Body of pancreas (tissue), 4 donors: ENCODE measurements at places on chromosomes 7 and 10. TPM values are rescaled to one million over a fixed set of nuclear protein-coding genes. Genes with fewer than 3 reads are reported as not detected.

The FKBP6 gene
- total RNA-seq, result not detected

The LRRC27 gene
- 24.7 TPM for total RNA-seq

The ATRNL1 gene
- total RNA-seq, result 6.5 TPM

The COL17A1 gene
- total RNA-seq, result 3.6 TPM

The KAT6B gene
- total RNA-seq, result 39.9 TPM

The RBM20 gene
- 14.5 TPM for total RNA-seq

The GLCCI1 gene
- 5.9 TPM for total RNA-seq

The ELAPOR2 gene
- 6.0 TPM for total RNA-seq

DNA sequence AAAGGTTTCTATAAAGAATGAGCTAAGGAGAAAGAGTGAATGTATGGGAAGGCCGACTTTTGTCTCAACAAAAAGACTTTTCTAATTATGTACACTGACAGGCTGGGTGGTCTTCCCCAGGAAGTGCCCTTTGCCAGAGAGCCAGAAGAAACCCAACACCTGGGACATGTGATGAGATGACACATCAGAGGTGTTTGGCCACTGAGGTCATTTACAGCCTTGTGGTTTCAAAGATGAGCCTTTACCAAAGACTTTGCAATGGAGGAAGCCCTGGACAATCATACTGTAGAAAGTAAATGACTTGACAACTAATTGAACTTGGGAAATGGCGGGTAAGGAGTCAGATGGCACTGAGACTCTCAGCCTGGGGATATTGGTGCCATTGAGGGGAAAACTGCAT, 3.4 kb upstream of the NRG3 start:
- no peaks in the 10 kb centered on the region for H3K36me3 ChIP-seq
- no peak for DNase-seq
- no peak overlapping the region for H3K4me3 ChIP-seq
- peaks cover 19% of the 10 kb centered on the region for H3K4me1 ChIP-seq

DNA sequence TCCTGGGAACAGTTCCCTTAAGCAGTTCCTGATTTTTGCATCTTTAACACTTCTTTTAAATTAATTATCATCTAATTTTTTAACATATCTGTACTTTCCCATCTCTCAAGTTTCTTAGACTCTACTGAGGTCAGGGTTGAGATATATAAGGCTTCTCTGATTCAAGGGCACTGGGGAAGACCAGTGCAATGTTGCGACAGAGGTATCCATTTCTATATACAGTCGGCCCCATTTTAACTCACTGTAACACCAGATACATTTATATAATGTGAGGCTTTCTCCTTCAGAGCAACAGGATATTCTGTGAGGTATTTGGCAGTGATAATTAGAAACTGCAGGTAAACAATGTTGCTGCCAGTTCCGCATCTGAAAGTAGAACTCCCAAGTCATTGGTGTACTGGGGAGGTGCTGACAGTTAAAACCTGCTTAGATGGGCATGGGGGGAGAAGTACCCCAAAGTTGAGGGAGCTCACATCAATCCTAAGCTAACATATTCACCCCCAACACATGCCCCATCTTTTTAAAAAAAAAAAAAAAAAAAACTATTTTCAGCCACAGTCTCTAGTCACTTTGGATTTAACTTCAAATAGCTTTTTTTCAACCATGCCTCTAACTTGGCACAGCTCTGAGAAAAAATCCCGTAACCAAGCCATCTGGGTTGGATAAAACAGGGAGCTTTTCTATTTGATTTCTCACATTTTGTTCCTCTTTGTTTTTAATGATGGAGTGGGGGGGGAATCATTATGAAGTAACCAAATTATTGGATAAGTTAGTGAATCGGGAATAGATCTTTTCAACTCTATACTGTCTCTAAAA, 62.9 kb downstream of the REEP3 start:
- no peaks in the 10 kb centered on the region for H3K27me3 ChIP-seq
- no peak for DNase-seq
- no peak overlapping the region for H3K4me3 ChIP-seq
- H3K27ac ChIP-seq, result no peak overlapping the region
- H3K4me1 ChIP-seq, result peaks cover 7% of the 10 kb centered on the region
- H3K36me3 ChIP-seq, result no peaks in the 10 kb centered on the region

- no peak overlapping the region for H3K4me3 ChIP-seq
- no peaks in the 10 kb centered on the region for H3K4me1 ChIP-seq
- H3K36me3 ChIP-seq, result no peaks in the 10 kb centered on the region
- DNase-seq, result no peak
Observed at GRCh38 chr7:82690929-82691328, 247.4 kb upstream of the CACNA2D1 start.

DNA sequence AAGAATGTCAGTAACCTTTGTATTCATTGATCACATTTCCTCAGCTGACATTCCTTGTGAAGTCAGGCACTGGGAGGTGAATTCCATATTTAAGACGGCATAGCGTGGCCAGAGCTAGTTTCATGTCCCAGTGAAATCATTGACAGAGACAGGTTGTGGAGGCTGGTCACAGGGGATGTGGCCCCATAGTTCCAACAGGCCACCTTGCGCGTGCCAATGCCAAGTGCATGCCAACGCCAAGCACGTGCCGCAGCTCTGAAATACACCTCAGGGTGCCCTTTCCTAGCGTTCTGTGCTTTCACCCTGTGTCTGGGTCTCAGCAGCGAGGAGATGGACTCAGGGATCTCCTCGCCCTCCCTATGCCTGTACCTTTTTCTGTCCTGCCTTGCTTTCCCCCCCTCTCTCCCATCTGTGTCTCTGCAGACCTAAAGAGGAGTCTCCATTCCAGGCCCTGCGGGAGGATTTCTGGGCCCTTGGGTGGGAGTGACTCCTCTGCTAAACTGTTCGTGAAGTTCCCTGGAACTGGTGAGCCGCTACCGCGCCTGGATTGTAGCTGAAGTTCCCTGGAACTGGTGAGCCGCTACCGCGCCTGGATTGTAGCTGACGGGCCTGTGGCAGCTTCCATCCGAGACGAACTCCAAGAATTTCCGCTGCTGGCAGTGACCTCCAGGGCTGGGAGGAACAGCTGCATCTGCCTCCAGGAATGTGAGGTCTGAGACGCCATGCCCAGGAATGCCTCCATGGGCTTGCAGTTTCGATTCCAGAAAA, 19.7 kb downstream of the AQP1 start:
- no peaks in the 10 kb centered on the region for H3K36me3 ChIP-seq
- no peak overlapping the region for H3K4me3 ChIP-seq
- peak; percentile 82 for DNase-seq
- peaks cover 35% of the 10 kb centered on the region for H3K4me1 ChIP-seq

- H3K27ac ChIP-seq, result peak overlapping the region; percentile 74
- DNase-seq, result peak; percentile 17
- peak overlapping the region; percentile 71 for H3K4me3 ChIP-seq
- H3K27me3 ChIP-seq, result no peaks in the 10 kb centered on the region
Observed at GRCh38 chr10:42553064-42553407, 85.3 kb downstream of the ZNF33B start.

DNA sequence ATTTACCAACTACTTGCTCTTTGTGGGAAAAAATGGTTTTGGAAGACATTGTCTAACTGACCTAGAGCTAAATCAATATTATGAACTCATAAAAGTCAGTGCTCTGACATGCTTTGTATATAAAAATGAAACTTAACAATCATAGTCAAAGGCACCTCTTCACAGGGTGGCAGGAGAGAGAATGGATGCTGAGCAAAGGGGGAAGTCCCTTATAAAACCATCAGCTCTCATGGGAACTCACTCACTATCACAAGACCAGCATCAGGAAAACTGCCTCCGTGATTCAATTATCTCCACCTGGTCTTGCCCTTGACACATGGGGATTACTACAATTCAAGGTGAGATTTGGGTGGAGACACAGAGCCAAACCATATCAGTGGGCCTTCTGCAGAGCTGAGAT, 417.6 kb upstream of the AUTS2 start:
- no peak overlapping the region for H3K4me3 ChIP-seq
- no peaks in the 10 kb centered on the region for H3K36me3 ChIP-seq
- no peaks in the 10 kb centered on the region for H3K27me3 ChIP-seq
- no peak for DNase-seq
- H3K4me1 ChIP-seq, result no peaks in the 10 kb centered on the region

DNA sequence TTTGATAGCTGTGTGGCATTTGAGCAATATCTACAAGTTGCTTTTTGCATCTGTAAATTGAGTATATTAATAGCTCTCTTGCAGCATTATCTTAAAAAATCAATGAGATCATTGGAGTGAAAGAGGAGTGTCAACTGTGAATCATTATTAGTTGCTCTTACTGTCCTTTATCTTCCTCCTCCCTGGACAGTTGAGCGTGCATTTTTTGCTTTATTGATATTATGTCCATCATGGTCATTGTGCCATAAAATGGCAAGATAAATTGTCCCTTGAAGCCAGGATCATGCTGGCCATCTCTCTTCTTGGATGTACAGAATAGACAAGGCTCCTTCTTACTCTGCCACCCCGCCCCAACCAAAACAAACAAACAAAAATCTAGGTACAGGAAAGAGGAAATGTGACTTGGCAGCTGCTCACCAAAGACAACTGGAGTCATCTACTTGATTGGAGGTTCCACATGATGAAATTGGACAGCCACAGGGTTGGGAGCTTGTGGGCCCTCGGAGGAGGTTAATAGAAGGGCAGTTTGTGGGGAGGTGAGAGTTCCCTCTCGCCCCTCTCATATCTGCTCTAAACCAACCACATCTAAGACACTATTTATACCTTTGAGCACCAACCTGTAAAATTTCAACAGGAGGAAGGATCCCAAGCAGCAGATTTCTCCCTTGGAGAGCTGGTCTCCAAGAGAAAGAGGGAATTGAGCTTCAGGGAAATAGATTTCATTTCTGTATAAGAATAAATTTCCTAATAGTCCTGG, 252.7 kb downstream of the SKIDA1 start:
- no peak overlapping the region for H3K27ac ChIP-seq
- H3K27me3 ChIP-seq, result no peaks in the 10 kb centered on the region

- H3K4me3 ChIP-seq, result no peak overlapping the region
- no peaks in the 10 kb centered on the region for H3K36me3 ChIP-seq
- H3K4me1 ChIP-seq, result peaks cover 21% of the 10 kb centered on the region
- DNase-seq, result no peak
- no peaks in the 10 kb centered on the region for H3K27me3 ChIP-seq
Observed at GRCh38 chr7:36344622-36345021, 45.0 kb upstream of the ANLN start.

DNA sequence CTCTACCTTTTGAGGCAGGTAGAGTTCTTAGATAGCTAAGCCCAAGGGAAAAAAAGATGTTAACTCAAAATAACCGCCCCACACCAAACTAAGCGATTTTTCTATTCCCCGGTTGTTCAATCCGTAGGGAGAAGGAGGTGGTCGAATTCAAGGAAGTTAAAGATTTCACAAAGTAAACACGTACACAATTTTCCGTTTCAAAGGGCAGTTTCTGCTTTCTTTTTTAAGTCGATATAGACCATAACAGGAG, 842 bp downstream of the KBTBD2 start:
- no peaks in the 10 kb centered on the region for H3K36me3 ChIP-seq
- H3K27me3 ChIP-seq, result no peaks in the 10 kb centered on the region
- no peak for DNase-seq
- peak overlapping the region; percentile 85 for H3K4me3 ChIP-seq

- H3K27ac ChIP-seq, result no peak overlapping the region
- no peaks in the 10 kb centered on the region for H3K36me3 ChIP-seq
- H3K4me1 ChIP-seq, result no peaks in the 10 kb centered on the region
- DNase-seq, result no peak
Observed at GRCh38 chr7:23315366-23315765, 16.2 kb downstream of the MALSU1 start.

DNA sequence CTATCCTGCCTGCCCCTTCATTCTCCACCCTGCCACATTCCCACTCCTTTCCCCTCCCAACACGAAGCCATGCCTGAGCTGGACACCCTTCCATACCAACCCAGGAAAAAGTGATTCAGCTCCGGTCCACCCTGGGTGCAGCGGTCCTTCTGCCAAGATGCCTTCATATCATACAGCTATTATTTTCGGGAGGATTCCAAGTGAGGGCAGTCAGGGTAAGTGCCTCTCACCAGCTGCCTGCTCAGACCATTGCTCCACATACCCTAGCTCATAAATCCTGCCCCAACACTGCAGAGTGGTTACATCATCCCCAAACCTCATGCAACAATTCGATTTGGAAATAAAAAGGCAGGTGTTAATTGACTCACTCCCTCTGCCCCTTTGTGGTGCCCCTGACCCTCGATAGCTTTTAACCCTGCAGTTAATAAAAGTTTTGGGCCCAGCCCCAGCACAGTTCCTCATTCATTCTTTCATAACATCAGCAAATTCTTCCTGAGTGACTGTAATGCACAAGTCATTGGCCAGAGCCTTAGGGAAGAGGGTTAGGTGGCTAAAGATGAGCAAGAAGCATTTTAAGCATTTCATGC, 42.6 kb downstream of the ZNF503 start:
- H3K4me3 ChIP-seq, result no peak overlapping the region
- H3K27ac ChIP-seq, result no peak overlapping the region
- H3K4me1 ChIP-seq, result no peaks in the 10 kb centered on the region

- peaks cover 18% of the 10 kb centered on the region for H3K4me1 ChIP-seq
- H3K4me3 ChIP-seq, result no peak overlapping the region
- no peak overlapping the region for H3K27ac ChIP-seq
- no peaks in the 10 kb centered on the region for H3K27me3 ChIP-seq
Observed at GRCh38 chr10:86506499-86506898, 15.1 kb downstream of the WAPL start.
